WTC11 (cell line): ENCODE measurements at places on chromosomes 7 and 10.

DNA sequence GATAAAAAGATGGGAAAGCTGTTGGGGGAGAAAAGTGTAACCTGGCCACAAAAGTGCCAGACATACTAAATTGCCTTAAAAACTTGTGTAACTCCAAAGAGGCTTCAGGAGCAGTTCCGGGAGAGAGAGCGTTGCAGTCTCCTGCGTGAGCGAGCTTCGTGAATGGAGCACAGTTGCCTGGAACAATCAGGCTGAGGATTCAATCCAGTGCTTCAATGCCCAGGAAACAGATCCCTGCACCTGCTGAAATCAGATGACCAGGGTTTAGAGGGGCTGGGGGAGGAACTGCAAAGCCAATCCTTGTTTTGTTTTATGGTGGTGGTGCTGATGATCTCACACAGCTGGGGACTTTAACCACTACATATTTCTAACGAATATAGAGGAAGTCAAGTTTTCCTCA, 398.3 kb downstream of the DPP6 start:
- no peak for DNase-seq

DNA sequence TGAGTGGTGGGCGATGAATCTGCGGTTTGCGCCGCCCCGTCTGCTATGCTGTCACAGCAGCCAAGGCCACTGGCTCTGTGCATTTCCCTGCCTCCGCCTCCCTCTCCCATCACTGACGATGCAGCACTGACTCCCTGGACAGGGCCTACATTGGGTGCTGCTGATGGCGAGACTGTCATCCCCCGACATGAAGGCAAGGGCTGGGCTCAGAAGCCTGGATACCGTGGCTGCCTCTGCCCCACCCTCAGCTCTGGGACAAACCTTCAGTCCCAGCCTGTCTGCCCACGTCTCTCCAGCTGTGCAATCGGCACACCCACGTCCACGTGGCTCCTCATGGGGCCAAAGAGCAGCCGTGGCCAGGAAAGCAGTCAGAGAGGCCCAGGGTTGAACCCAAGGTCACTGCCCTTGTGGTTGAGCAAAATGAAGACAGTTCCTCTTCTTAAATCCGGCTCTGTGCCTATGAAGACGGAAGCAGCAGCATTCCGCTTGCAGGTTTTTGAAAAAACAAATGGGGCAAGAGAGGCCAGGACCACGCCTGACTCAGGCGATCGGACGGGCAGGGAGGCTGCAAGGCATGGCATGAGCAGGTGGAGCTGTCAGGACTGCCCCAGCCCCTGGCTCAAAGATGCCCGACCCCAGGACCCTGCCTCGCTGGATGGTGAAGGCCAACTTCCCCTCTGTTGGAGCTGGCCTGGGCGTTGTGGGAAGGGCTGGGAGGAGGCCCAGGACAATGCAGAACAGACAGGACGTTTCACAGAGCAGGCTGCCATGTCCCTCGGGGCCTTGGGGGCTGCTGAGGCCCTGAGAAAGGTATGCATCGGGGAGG, 517.5 kb downstream of the DNAJB6 start:
- no peak for DNase-seq

- DNase-seq: peak; percentile 52
These were observed 10.8 kb upstream of the PPP1R3C start for GRCh38 chr10:91643700-91644099.

GRCh38 chr10:132783165-132783939, 2.6 kb downstream of the NKX6-2 start:
- DNase-seq: no peak

DNA sequence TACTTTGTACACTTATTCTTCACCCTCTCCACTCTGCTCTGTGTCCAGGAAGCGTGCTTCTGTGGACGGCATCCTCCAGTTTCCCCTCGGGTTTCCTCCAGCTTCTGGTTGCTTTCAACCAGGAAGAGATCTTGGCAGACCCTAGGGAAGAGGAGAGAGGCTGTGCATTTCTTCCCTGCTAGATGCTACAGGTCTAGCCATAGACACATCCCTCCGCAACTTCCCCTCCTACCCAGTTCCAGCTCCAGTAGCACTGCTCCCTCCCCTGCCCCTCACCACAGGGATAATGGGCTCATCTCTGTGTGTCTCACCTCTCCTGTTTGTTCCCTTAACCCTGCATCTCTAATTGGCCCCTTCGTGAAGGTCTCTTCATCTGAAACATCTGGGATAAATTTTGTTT, 16.3 kb downstream of the TLL2 start:
- DNase-seq: no peak

- no peak for DNase-seq
These were observed 22.7 kb upstream of the TRPV6 start for GRCh38 chr7:142908290-142908689.

DNA sequence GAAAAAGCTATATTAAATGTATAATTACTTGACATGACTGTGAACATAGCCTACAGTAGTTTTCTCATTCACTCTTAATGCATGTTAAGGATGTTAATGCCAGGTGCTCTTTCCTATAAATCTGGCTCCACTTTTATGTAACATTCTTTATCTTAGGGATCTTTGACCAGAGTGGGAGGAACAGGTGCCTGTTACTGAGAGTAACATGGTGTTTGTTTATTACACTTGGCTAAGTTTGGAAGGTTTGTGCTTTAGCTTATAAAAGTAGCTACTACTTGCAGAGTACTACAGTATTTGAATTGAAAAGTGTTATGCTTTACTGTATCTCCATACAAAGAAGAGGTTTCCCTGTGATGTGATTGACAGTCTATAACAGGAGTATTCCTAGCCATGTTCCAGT, 183.4 kb downstream of the DYNC1I1 start:
- DNase-seq: no peak

DNA sequence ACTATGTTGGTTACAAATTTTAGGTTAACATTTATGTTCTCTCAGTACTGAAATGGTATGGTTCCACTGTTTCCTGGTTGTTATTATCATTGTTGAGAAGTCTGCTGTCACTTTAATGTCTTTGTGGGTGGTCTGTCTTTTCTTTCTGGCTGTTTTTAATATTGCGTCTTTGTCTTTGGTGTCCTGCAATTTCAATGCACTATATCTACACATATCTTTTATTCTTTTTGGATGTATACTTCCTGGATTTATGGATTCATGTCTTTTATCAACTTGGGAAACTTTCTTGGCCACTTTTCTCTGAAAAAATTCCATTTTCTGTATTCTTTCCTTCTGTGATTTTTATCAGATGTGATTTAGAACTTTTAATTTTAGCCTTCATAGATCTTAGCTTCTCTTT, 250.2 kb downstream of the BUB3 start:
- DNase-seq: no peak

- no peak for DNase-seq
These were observed 117.0 kb downstream of the AASS start for GRCh38 chr7:122027058-122027457.

- DNase-seq: no peak
These were observed 360.0 kb upstream of the IGFBP3 start for GRCh38 chr7:46281071-46281470.

- DNase-seq: no peak
These were observed 59.3 kb downstream of the DLG5 start for GRCh38 chr10:77867124-77867719.

DNA sequence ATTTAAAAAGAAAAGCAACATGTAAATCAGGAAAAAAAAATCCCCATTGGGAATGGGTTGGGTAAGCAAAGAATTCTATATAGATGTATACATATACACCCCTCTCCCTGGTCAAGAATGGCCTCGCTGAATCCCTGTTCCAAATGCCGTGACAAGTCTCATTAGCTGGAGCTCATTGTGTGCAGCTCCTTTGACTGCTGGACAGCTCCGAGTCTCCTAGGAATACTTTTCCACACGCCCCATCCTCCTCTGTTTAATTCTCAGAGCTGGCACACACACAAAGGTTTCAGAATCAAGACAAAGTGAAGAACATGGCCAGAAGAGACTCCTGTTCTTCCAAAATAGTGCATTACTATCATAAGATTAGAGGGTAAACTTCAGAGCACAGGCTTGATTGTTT, 130.9 kb upstream of the MKLN1 start:
- DNase-seq: no peak

DNA sequence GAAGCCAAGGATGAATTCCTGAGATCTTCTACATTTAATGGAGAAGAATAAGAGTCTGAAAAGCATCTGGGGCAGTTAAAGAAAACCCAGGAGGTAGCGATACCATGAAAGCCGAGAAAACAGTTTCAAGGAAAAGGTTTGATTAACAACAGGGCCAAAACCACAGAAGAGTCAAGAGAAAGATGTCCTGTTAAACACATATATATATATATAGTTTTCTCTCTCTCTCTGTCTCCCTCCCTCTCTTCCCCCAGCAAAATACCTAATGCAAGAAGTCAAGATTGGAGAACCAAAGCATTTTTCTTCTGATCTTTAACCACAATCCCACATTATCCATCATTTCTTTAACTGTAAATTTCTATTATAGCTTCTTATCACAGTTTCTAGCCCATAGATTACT, 261.4 kb downstream of the SNX13 start:
- no peak for DNase-seq

GRCh38 chr7:32531402-32531801, 36.1 kb downstream of the AVL9 start:
- DNase-seq: no peak

DNA sequence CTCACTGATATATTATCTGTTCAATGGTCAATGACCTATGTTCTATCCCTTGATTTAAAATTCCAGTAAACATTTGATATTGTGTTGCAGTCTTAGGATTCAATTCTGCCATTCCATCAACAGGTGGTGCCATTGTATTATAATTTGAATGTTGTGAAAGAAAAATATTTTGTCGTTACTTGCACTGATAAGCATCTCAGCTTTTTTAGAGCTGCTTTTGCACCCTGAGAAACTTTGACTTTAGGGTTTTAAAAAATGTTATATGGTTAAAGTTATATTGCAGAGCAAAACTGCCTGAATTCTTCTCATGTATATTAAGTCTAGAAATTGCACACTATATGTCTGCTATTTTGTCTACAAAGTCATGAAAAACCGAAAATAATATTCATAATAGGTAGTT, 18.8 kb upstream of the MINDY3 start:
- DNase-seq: no peak

DNA sequence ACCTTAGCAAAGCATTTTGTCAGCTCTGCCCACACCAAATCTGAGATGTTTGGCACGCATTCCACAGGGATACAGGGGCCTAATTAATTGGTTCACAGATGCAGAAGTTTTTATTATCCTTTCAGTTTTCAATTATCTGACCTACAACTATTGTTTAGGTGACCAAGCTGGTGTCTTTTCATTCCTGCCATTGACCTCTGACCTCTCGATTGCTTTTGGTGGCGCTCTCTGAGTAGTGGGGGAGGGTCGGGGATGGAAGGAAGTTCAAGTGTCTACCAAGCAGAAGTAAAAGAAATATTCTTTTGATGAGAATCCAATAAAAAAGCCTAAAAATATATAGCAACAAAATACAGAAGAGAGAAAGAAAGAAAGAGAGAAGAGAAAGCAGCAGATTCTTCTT, 28.8 kb upstream of the KDM7A start:
- no peak for DNase-seq

DNA sequence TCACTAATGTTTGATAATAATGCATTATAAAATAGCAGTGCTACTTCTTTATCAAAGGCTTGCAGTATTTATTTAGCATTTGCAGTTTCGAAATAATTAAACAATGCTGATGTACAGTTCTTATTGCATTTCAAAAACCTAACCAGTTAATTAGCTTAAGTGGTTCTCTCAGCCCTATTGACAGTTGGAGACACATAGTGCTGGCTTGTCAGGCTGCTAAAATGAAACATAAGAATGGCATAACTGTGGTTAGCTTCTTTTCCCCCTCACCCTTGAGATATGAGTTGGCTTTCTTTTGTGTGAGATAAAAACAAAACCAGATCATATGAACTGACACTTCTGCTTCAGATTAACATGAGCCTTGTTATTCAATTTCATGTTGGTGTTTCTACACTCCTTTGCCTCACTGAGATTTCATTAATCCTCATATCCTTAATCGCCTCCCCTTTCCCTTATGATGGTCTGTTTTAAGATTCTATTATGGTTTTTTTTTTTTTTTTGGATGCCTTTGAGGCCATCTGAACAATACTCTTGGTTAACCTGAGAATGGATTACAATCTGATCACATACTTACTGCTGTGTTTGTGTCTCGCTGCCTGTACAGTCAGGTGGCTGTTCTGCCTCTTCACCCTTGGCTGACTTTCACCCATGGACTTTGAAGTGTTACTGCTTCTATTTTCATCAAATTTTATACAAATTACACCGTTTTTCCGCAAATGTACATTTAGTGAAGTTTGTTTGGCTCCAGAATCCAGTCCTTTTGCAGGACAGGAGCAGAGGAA, 108.0 kb downstream of the SDK1 start:
- no peak for DNase-seq

GRCh38 chr10:88156341-88156740, 292.9 kb downstream of the PTEN start:
- DNase-seq: no peak

- DNase-seq: no peak
These were observed 9.4 kb downstream of the TSPAN15 start for GRCh38 chr10:69460576-69461242.

GRCh38 chr7:25707768-25708620, 444.0 kb upstream of the NFE2L3 start:
- DNase-seq: no peak

- no peak for DNase-seq
These were observed 5.6 kb downstream of the PDSS1 start for GRCh38 chr10:26703096-26703495.

- no peak for DNase-seq
These were observed 209.8 kb upstream of the MYO3A start for GRCh38 chr10:25724241-25724640.

DNA sequence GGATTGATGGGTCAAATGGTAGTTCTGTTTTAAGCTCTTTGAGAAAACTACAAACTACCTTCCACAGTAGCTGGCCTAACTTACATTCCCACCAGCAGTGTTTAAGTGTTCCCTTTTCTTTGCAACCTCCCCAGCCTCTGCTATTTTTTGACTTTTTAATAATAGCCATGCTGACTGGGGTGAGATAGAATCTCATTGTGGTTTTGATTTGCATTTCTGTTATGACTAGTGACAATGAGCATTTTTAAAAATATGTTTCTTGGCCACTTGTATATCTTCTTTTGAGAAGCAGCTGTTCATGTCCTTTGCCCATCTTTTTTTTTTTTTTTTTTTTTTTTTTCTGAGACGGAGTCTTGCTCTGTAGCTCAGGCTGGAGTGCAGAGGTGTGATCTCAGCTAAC, 155.2 kb upstream of the BMPER start:
- no peak for DNase-seq

- peak; percentile 29 for DNase-seq
These were observed 80.8 kb upstream of the PLXNA4 start for GRCh38 chr7:132656846-132657776.

DNA sequence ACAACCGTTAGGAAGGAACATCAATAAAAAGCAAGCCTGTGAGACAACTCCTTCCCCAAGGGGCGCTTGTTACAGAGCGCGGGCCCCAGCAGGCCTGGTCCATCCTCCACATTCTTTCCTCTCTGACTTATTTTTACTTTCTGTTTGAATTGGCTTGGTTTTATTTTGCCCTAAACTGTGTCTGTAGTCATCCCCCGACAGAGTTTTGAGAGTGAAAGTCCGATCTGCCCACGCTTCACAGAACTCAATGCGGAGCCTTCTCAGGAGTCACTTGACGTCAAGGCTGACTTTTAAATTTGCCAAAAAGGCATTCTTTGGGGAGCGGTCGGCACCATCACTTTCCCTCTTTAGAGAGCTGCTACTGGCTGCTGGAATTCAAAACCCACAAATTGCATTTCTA, 150.1 kb upstream of the KLF6 start:
- DNase-seq: no peak
